ENCODE measurements at places on chromosomes 12 and 14.

DNA sequence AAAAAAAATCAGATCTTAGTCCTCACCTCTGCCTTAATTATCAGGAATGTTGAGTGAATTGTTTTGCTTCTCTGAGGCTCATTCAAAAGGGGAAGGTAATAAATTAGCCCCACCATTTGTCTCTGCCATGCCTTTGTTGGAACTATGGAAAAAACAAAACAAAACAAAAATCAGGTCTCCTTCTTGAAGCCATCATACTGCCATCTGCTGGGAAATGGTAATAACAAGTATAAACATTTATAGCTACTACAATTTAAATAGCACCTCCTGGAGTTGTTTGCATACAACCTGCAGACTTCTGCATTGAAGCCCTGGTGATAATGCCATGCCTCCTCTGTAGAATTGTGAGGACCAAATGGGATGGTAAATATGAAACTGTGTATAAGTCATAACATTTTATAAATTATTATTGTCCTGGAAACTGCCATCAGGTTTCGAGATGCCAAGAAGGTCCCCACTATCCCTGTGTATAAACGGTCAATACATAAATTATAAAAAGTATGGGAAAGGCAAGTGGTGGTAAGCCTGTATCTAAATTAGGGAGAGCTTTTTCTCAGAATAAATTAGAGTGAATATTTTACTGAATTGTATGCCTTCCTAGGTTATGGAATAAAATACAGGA lies 87.2 kb upstream of the FGD4 start:
- DNase-seq = no peak

DNA sequence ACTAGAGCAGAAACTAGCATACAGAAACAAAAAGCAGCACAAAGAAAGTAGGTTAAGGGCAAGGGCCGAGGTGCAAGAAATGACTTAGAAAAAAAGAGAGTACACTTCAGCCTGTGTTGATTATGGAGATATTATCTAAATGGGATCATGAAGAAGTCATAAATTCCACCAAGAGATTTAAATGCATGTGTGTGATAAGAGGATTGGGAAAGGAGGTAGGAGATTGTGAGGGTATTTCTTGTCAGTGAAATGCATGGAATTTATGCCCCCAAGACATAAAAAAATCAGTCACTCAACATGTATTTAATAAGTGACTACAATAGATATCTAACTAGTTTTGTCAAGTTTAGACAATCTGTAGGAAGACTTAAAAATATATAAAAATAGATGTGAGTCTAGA lies 976.2 kb upstream of the LRFN5 start:
- DNase-seq = no peak

DNA sequence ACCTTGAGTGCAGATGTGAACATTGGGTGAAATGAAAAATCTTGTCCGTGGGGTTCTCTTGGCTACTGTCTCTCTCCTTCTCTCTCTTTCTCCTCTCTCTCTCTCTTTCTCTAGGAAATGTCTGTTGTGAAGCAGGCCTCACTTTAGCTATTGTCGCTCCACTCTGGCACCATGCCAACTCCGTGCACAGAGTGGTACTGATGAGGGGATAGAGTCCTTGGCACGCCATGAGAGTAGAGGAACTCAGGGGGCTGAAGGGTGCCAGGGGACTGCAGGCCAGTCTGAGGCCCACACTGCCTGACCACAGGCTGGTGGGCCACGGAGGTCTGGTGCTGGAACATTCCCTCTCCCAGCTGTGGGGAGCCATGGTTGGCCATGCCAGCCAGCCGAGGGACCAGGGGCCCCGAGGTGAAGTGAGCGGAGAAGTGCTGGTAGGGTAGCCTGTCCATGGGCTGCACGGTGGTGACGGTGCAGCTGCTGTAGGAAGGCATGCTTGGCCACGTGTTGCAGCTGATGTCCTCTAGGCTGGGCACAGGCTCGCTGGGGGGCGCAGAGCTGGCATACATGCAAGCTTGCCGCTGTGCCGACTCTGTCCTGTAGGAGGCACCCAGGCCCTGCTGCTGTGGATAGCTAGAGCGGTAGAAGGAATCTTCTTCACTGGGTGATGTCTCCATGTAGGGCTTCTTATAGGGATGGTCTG lies 50.4 kb downstream of the TBX5 start:
- no peak for DNase-seq

- peak; percentile 61 for DNase-seq
These were observed 11.3 kb downstream of the PHLDA1 start for GRCh38 chr12:76020281-76020680.

DNA sequence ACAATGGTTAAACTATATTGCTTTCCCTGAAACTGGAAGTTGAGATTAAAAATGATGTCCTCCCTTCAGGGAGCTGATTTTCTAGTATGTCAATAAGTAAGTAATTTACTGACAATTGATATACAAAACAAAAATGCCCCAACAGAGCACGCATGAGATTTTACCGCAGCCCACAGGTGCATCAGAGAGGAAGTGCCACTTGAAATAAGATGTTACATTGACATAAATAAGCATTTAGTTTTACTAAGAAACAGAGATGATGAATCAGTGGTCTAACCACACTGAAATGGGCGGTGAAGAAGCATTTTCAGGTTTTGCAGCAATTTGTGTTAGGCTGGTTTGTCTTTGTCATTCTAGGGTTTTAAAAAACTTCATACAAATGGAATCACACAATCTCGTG lies 8.8 kb upstream of the CLECL1 start:
- no peak for DNase-seq

DNA sequence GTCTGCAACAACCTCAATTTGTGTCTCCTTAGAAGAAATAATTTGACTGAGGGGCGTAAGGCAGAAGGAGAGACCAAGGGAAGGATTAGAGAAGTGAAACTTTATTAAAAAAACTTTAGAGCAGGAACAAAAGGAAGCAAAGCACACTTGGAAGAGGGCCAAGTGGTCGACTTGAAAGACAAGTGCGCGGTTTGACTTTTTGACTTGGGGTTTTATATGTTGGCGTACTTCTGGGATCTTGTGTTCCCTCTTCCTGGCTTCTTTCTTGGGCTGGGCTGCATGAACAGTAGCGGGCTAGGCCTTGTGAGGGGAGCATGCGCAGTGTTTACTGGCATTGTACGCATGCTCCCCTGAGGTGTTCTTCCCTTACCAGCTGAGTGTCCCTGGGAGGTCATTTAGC lies 369.3 kb upstream of the DCN start:
- no peak for DNase-seq

GRCh38 chr12:89345830-89346740 lies 6.2 kb downstream of the DUSP6 start:
- no peak for DNase-seq

DNA sequence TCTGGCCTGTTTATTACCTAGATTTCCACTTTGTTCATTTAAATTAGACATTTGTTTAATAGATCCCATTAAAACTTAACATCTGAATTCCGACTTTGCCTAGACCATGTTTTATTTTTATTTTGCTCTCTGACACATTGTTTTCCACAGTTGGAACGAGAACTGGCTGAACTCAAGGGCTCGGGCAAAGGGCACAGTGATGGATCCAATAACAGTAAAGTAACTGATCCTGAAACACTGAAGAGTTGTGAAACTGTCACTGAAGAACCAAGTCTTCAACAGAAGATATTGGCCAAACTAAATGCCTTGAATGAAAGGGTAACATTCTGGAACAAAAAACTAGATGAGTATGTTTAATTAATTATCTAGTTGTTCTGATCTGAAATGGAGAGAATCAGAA lies 39.7 kb downstream of the LRRC9 start:
- no peak for DNase-seq

DNA sequence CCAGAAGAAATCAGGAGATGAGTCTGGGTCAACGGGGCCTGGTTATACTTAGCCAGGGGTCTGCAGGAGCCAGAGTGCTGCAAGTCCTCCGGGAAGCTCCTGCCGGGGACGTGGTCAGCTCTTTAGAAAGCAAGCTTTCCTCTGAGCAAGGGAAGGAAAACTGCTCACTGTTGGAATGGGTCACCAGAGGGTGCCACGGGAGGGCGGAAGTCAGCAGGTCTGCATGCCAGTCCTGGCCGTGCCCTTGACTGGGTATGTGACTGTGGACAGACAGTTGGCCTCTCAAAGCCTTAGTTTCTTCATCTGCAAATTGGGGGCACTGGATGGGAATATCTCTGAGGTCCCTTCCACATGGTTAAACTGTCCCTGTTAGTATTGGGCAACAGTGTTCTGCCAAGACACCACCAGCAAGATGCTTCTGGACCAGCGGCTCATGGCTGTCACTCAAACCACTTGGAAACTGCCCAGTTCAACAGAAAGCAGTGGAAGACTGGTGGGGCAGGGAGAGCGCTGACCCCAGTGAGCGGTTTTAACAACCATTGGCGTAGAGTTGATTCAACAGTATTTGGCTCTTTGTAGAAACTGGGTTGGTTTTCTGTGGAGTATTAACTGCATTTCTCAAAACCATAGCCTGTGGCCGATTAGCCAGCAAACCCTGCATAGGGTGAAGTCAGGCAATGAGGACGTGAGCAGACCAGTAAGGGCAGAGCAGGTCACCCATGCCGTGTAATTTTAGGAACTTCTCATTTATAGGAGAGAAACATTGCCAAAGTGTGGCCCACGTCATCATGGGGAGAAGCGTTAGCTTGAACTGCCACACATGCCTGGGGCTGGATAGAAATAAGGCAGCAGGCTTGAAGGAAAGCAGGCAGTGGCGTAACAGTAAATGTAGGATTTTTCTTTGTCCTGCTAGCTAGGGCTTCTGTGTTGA lies 163.9 kb upstream of the PRMT8 start:
- no peak for DNase-seq

DNA sequence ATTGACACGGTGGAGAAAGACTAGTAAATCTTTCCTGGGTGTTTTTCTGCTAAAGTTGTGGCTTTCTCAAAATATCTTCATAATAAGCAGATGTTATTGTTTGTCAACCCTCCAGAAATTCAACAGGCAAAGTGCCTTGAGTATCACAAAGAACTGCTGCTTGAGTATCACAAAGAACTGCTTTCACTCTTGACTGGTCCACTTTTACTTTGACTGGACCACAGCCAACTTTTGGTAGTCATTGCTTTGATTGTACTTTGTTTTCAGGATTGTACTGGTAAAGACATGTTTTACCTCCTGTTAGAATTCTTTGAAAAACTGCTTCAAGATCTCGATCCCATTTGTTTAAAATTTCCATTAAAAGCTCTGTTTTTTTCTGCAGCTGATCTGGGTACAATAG lies 62.6 kb downstream of the PDZRN4 start:
- no peak for DNase-seq

DNA sequence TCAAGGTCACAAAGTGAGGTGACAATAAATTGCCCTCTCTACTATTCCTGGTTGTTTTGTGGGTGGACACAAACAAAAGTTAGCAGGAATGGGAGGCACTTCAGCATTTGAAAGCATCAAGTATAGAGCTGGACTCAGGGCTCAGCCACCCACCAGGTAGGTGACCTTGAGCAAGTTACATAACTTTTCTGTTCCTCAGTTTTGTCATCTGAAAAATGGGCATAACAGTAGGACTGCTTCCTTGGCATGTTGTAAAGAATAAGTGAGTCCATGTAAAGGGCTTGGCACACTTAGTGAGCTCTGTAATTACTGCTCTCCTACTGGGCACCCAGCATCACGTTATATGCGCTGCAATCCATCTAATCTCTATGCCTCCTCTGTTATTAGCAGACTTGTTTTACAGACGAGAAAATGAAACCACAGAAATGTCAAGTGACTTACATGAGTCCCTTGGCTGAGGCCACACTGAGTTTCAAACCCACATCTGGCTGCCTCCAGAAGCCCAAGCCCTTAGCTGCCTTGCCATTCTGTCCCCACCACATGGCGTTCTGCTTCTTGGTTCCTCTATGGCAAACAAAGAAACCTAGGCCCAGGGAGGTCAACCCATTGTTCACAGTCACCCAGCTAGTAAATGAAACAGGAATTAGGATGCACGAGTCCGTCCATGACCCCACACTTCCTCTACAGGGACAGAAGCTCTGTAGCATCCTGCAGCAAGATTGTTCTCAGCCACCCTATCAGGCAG lies 63.2 kb upstream of the SLC24A4 start:
- no peak for DNase-seq

DNA sequence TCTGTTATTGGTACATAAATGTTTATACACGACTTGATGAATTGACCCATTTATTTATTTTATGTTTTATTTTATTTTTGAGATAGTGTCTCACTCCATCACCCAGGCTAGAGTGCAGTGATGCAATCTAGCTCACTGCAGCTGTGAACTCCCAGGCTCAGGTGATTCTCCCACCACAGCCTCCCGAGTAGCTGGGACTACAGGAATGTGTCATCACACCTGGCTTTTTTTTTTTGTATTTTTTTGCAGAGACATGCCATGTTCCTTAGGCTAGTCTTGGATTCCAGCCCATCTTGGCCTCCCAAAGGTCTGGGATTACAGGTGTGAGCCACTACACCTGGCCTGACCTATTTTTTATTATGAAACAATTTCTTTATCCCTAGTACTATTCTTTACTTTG lies 355.0 kb upstream of the PRICKLE1 start:
- no peak for DNase-seq

DNA sequence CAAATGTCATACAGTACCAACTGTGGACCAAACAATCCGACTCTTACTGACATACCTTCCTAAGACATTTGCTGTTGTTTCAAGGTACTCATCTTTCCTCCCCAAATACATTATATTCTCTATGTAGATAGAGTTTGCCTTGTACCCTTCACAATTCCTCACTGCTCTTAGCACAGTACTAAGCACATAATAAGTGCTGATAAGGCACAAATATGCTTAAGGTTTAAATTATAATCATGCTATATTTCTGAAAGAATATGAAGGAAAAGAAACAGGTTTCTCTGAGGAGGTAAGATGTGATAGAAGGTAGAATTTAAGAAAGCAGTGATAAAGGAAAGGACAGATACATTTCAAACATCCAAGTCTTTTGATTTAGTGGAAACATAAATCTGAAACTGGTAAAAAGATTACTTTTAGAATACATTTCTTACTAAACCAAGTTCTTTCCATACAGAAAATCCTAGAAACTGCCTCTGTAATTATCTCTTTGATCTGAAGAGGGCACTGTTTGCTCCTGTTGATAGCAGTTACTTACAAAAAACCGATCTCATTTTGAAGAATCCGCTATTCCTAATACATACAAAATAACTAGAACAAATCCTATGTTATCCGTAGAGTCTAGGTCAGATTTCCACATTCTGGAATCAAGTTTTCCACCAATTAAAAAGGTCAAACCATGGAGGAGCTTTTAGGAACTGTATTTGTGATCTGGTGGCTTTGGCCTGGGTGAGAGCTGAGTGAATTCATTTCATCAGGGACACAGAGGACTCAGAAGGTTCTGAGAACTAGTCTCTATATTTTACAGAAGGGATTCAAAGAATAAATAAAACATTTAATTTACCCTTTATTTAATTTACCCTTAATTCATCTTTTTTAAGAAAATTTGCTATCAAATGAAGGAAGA lies 311.9 kb downstream of the DAD1 start:
- no peak for DNase-seq

All from stimulated activated CD4-positive, alpha-beta T cell treated with anti-CD3 and anti-CD28 coated beads, Interleukin-2, amount 100 ng/mL, for 48 hours (primary cell).